ENCODE measurements at places on chromosomes 13 and 19.

GRCh38 chr13:28528388-28528787, 33.5 kb upstream of the FLT1 start:
- no peak for DNase-seq

- peak; percentile 34 for DNase-seq
These were observed 5.4 kb upstream of the LRFN1 start for GRCh38 chr19:39325778-39326665.

DNA sequence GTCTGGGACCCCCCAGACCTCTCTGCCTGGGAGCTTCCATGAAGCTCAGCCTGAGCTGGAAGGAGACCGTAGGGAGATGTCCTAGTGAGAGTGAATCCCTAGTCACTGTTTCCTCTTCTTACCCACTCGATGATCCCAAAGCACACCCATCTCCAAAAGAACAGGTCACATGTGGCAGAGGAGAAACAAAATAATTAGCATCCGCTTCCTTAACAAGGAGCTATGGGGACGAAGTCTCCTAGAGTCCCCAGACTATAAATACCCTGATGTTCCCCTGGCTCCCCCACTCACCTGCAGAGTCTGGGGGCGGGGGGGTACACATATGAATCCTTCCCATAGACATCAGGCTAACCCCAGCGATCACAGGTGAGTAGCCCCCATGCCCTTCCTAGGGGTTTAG, at the start of gene OR1I1:
Gene OR1I1 (plus strand): TSS at position 301 of the 400 bp plus-strand sequence. CDS start 4,855 bp downstream, outside the sequence.
- no peak for DNase-seq

- peak; percentile 72 for DNase-seq
These were observed 54.3 kb downstream of the SLAIN1 start for GRCh38 chr13:77751513-77752456.
